ENCODE measurements at places on chromosomes 11 and 22.

DNA sequence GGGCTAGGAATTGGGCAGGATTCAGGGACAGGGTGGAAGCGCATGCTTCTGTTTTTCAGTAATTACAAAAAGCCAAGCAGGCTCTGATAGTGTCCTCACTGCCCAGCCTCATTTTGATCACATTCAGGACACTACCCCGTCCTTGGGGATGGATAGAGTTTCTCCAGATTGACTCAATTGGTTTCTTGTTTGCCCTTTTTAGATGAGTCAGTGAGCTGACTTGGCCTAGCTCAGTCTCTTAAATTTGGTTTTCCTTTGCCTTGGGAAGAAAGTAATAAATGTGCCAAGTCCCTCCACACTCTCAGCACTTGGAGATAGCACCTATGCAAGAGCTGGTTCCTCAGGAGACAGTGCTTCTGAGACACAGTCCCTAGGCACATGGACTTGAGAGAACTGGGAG, 25.5 kb downstream of the DKK3 start:
- no peak for DNase-seq

- DNase-seq = peak; percentile 86
These were observed 705 bp upstream of the CAPN1 start for GRCh38 chr11:65180877-65181568.

DNA sequence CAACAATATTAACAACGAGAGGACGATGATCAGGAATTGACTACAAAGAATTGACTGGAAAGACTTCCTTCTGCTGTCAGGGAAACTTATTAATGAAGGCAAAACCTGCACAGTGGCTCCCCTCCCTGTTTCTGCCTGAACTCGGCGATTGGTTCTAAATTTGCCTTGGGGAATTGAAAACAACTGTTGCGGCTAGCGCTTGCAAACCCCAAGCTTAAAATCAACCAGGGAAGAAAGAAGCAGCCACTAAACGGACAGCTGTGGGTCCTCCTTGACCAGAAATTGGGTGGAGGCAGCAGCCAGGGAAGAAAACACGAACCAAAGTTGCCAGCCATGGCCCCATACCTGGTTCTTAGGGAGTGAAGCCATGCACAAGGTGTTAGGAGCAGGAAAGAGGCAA, 383.5 kb upstream of the CADM1 start:
- no peak for DNase-seq

DNA sequence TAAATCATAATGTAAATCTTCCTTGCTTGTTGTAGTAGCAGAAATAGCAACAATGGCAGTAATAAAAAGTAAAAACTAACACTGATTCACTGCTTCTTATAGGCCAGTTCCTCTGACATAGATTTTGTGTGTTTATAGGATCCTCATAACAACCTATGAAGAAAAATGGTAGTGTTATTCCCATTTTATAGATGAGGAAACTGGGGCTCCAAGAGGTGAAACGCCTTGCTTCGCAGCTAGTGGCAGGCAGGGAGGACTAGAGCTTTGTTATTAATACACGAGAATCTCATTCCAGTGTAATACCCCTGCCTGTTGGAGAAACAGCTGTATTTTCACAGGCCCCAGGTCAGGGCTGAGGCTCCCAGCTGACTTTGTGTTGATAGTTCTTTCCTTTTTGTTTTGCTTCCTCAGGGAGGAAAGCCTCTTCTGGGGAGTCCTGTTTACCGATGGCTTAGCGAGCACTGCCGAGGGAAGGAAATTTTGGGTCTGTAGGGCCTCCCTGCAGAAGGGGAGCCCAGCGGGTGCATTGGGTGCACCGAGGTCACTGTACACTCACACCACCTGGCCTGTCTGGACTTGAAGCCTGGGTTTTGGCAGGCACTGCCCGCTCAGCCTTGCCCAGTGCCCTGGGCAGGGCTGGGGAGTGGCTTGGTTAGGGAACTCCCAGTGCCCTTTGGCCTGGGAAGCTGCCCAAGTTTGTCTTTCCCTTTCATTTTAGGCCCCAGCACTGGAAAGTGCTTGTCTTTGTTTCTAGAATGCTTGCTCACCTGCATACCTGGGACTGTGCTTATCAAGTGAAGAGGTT, 13.5 kb downstream of the KIAA1671 start:
- peak; percentile 34 for DNase-seq

- no peak for DNase-seq
These were observed 15.6 kb downstream of the SYNGR1 start for GRCh38 chr22:39365492-39365780.

- DNase-seq = peak; percentile 29
These were observed 10.5 kb upstream of the RPS19BP1 start for GRCh38 chr22:39543095-39543494.

DNA sequence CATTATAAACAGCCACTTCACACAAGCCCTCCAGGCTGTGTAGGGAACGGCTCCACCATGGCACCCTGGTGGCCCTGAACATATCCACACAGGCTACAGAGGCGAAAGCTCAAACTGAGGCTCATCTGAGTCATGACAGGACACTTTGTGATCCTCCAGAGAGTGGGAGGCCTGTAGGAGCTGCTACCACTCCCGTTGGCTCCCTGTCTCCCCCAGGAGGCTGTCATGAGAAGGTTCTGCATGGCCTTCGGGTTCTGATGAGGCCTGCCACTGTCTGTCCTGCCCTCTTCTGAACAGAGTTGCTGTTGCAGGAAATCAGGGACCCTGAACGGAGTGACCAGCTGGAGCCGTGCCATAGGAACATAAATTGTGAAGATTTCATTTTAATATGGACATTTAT, 23.8 kb upstream of the ALDH3B2 start:
- DNase-seq = no peak

- DNase-seq = no peak
These were observed 1112.7 kb upstream of the TENM4 start for GRCh38 chr11:80553565-80553964.

GRCh38 chr11:61966734-61967115, 709 bp downstream of the FTH1 start:
- DNase-seq = peak; percentile 36

GRCh38 chr11:82843057-82843795, 57.0 kb downstream of the PRCP start:
- no peak for DNase-seq

- peak; percentile 69 for DNase-seq
These were observed 1.4 kb downstream of the CCDC73 start for GRCh38 chr11:32792948-32793475.

GRCh38 chr22:36360871-36361383, 26.8 kb downstream of the MYH9 start:
- no peak for DNase-seq

DNA sequence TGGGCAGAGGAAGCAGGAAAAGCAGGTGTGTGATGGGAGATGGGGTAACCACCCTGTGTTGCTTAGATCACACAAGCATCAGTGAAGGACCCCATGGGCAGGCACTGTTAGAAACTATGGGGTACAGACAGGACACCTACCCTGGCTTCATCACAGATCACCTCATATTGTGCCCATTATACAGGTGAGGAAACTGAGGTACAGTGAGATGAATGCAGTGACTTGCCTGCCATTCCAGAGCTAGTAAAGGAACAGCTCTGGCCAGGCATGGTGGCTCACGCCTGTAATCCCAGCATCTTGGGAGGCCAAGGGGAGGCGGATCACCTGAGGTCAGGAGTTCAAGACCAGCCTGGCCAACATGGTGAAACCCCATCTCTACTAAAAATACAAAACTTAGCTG, 5.9 kb upstream of the MARK2 start:
- DNase-seq = no peak

DNA sequence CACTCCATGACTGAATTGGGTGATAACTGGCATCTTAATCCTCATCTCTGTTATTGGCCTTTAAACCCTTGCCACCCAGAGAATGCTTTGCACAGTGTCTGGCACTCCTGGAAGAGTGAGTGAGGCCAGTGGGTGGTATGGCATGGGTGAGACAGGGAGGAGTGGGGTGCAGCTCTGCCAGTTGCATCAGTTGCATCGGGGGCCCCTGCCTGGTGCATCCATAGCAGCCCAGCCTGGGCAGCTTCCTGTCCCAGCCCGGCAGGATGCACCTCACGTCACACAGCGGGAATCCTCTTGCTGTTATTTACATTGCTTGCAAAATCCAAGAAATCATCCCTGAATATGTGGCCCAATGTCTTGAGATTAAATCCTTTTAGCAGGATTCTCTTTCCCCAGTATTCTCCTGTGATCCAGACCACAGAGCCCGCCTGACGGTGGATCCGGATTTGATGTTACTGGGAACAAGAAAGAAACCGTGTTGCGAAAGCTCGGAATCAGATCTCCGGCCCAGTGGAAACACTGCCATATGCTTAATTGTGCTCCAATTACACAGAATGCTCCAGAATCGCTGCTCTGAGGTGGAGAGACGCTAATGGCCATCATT, 37.6 kb upstream of the MN1 start:
- DNase-seq = no peak

- DNase-seq = no peak
These were observed 120.5 kb downstream of the HIPK3 start for GRCh38 chr11:33377412-33378370.

Data from suppressor macrophage treated with lipopolysaccharide for 1 hour (primary cell).